Neural progenitor cell (in vitro differentiated cells): ENCODE measurements at places on chromosomes 6 and 20. TPM values are rescaled to one million over a fixed set of nuclear protein-coding genes. Genes with fewer than 3 reads are reported as not detected.
A peak's percentile ranks its signal among the peaks of the same experiment; 100 is the strongest.

DNA sequence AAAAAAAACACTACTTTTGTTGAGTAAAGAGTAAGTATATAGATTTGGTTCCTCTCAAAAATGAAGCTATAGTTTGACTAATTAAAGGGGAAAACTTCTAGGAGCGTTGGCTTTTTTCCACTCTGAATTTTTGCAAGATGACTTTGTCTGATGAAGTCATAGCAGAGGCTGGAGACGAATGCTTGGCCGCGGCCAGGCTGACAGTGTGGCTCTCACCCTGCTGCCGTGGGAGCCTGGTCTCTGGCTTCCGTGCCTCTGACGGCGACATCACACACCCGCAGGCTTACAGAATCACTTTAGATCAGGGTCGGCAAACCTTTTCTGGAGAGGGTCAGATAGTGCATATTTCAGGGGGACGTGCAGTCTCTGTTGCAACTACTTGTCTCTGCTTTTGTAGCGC, 145.0 kb downstream of the PHACTR3 start:
- H3K36me3 ChIP-seq = no peaks in the 10 kb centered on the region
- peaks cover 60% of the 10 kb centered on the region for H3K27me3 ChIP-seq

- H3K36me3 ChIP-seq = no peaks in the 10 kb centered on the region
- no peaks in the 10 kb centered on the region for H3K4me1 ChIP-seq
- H3K27me3 ChIP-seq = no peaks in the 10 kb centered on the region
- no peak for DNase-seq
These were observed 256.7 kb upstream of the CNR1 start for GRCh38 chr6:88422831-88423230.

DNA sequence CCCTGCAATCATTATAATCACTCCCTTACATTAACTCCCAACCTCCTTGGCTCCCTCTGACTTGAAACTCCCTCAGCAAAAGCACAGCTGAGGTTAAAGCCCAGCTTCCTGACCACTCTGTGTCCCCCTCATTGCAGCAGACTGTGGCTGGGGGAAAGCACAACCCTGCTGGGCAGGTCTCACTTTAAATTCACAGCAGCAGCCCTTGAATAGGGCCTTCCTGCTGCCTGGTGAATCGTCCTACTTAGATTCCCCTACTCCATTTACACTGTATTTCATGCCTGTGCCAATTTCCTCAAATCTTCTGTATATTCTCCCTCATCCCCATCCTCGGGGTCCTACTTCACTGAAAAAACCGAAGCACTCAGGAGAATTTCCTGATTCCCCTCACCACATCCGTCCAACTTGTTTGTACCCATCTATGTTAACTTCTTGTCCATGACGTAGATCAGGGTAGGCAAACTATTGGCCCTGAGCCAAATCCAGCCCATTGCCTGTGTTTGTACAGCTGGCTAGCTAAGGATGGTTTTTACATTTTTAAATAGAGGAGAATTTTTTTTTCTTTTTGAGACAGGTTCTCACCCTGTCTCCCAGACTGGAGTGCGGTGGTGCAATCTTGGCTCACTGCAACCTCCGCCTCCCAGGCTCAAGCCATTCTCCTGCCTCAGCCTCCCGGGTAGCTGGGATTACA, 31.5 kb upstream of the GCM1 start:
- H3K4me3 ChIP-seq = no peak overlapping the region
- H3K27ac ChIP-seq = no peak overlapping the region

GRCh38 chr6:116156405-116157326, 30.7 kb upstream of the COL10A1 start:
- no peak overlapping the region for H3K4me3 ChIP-seq
- peaks cover 11% of the 10 kb centered on the region for H3K4me1 ChIP-seq
- H3K27me3 ChIP-seq = no peaks in the 10 kb centered on the region

- no peaks in the 10 kb centered on the region for H3K27me3 ChIP-seq
- no peaks in the 10 kb centered on the region for H3K36me3 ChIP-seq
- peak overlapping the region; percentile 42 for H3K4me3 ChIP-seq
- H3K4me1 ChIP-seq = peaks cover 57% of the 10 kb centered on the region
- DNase-seq = peak; percentile 96
These were observed 65.8 kb upstream of the CCDC167 start for GRCh38 chr6:37565267-37566110.

GRCh38 chr6:144149894-144150709, at the start of gene STX11:
Gene STX11 (plus strand): TSS chr6:144150517. CDS start chr6:144186628, 36,111 bp downstream.
- DNase-seq = peak; percentile 82
- peaks cover 5% of the 10 kb centered on the region for H3K4me1 ChIP-seq
- no peak within 1 kb of the TSS for H3K27ac ChIP-seq
- H3K4me3 ChIP-seq = peak within 1 kb of the TSS; percentile 70

- no peak for DNase-seq
- no peaks in the 10 kb centered on the region for H3K36me3 ChIP-seq
These were observed 11.0 kb upstream of the ARMC12 start for GRCh38 chr6:35725721-35726438.

GRCh38 chr20:51356871-51357270, 185.6 kb downstream of the NFATC2 start:
- DNase-seq = no peak
- no peak overlapping the region for H3K4me3 ChIP-seq
- H3K27me3 ChIP-seq = no peaks in the 10 kb centered on the region
- no peak overlapping the region for H3K27ac ChIP-seq

DNA sequence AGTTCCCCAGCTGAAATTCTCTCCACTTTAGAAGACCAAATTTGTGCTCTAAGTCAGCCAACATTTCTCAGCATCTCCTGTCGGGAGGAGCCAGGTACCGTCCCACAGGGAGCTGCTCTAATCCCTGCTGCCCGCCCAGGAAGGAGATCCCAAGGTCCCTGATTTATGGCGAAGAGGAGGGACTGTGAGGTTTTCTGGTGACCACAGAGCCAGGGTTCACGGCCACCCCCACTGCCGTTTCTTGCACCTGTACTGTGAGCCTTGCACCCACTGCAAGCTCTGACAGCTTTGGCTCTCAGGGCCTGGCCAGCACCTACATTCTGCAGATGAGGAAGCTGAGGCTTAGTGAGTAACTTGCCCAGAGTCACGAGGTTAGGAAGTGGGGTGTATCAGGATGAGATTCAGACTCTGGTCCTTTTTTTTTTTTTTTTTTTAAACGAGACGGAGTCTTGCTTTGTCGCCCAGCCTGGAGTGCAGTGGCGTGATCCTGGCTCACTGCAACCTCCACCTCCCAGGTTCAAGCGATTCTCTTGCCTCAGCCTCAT, 34.9 kb downstream of the FOXC1 start:
- no peak overlapping the region for H3K27ac ChIP-seq
- no peaks in the 10 kb centered on the region for H3K27me3 ChIP-seq
- no peak for DNase-seq
- peaks cover 11% of the 10 kb centered on the region for H3K4me1 ChIP-seq
- no peak overlapping the region for H3K4me3 ChIP-seq
- no peaks in the 10 kb centered on the region for H3K36me3 ChIP-seq

DNA sequence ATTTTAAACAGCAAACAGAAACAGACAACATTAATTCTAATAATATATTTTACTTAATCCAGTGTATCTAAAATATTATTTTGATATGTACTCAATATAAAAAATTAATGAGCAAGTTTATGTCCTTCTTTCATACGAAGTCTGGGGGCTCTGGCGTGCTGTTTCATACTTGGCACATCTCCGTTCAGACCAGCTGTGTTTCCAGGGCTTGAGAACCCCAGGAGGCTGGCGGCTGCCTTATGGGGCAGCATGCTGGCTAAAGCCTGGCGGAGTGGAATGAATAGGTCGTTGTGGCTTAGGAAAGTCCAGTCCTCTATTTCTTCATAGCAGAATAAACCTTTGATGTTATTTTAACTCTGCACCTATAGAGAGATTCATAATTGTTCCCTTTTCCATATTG, 43.3 kb downstream of the DUSP22 start:
- no peak overlapping the region for H3K4me3 ChIP-seq
- peak; percentile 50 for DNase-seq
- no peaks in the 10 kb centered on the region for H3K36me3 ChIP-seq
- H3K27me3 ChIP-seq = no peaks in the 10 kb centered on the region
- H3K27ac ChIP-seq = no peak overlapping the region

DNA sequence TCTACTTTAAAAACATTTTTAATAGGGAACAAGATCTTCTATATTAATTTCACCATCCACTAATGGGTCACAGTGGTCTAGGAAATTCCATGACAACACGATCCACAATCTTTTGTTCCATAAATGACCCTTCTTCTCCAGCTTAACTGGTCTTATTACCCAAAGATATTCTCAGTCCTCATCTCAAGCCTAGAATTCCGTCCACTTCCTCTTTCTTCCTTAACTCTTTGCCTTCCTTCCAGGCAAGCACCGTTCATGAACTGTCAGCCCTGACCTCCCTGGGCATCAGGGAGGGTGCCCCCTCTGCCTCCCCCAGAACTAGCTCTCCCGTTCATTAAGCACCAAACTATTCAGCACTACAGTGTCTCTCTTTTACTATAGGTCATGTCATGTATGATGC, 8.0 kb downstream of the SAYSD1 start:
- H3K36me3 ChIP-seq = no peaks in the 10 kb centered on the region
- H3K27me3 ChIP-seq = no peaks in the 10 kb centered on the region
- H3K27ac ChIP-seq = no peak overlapping the region

DNA sequence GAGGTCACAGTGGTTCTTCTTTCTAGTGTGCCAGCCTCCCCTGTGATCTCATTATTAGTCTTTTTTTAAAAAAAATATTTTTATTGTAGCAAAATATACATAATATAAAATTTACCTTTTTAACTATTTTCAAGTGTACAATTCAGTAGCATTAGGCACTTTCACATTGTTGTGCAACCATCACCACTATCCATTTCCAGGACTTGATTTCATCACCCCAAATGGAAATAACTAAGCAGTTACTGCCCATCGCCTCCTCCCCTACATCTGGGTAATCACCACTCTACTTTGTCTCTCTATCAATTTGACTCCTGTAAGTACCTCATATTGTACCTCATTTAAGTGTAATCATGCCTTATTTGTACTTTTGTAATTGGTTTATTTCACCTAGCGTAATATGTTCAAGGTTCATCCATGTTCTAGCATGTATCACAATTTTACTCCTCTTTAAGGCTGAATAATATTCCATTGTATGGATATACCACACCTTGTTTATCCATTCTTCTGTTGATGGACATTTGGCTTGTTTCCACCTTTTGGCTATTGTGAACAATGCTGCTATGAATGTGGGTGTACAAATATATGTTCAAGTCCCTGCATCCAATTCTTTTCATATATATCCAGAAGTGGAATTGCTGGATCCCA, 68.6 kb upstream of the FYN start:
- H3K4me1 ChIP-seq = peaks cover 7% of the 10 kb centered on the region
- H3K27me3 ChIP-seq = no peaks in the 10 kb centered on the region
- no peak overlapping the region for H3K27ac ChIP-seq
- DNase-seq = no peak
- H3K4me3 ChIP-seq = no peak overlapping the region

GRCh38 chr20:18388860-18389259, 78.0 kb downstream of the DZANK1 start:
- DNase-seq = no peak
- no peak overlapping the region for H3K4me3 ChIP-seq
- no peak overlapping the region for H3K27ac ChIP-seq

Gene HLA-DQB1
- total RNA-seq = 4.7 and 6.6 TPM in 2 replicates

Gene ASIP
- total RNA-seq = not detected in 2 replicates

Gene NINL
- total RNA-seq = 21.5 and 32.2 TPM in 2 replicates

Gene LAMA5
- 12.1 and 63.9 TPM in 2 replicates for total RNA-seq
